CD4-positive, alpha-beta T cell treated with Interferon alpha-2 for 1 hour (primary cell): ENCODE measurements at places on chromosomes 5 and 9.

- peak; percentile 51 for DNase-seq
Observed at GRCh38 chr5:179827680-179828079, 7.0 kb downstream of the SQSTM1 start.

GRCh38 chr9:14153310-14153720, 160.6 kb downstream of the NFIB start:
- no peak for DNase-seq

DNA sequence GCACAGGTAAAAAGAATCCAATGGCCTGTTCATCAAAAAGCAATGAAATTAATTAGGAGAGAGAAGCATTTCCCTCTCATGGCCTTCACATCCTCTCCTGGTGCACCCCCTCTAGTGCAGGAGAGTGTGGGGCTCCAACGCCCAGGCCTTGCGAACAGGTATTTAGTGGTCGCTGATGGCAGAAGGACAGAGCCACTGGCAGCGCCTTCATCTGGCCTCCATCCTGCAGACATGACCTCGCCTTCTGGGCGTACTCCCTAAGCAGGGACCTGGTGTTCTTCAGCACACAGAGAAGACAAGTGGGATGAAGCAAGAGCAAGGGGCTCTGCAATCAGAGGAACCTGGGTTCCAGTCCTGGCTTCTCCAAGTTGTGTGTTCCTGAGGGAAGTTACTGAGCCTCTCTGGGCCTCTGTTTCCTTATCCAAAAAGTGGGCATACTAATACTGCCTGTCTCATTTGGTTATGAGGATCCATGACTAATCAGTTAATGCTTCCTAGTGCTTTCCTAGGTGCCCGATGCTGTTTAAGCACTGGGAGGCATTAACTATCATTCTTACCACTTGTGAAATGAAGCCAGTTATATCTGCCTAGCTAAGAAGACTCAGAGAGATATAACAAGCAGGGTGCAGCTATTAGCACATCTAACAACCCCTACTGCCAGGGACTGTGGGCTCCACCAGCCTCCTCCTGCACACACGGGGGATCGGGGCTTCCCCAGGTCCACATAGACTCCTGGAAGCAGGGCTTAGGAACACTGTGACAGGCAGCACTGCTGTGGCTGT, 77.3 kb downstream of the SEMA4D start:
- DNase-seq, result no peak

- DNase-seq, result no peak
Observed at GRCh38 chr9:26296910-26297572, 595.6 kb downstream of the CAAP1 start.

GRCh38 chr5:177103523-177104253, 17.0 kb downstream of the FGFR4 start:
- no peak for DNase-seq

- no peak for DNase-seq
Observed at GRCh38 chr5:126438868-126439267, 15.7 kb downstream of the GRAMD2B start.

DNA sequence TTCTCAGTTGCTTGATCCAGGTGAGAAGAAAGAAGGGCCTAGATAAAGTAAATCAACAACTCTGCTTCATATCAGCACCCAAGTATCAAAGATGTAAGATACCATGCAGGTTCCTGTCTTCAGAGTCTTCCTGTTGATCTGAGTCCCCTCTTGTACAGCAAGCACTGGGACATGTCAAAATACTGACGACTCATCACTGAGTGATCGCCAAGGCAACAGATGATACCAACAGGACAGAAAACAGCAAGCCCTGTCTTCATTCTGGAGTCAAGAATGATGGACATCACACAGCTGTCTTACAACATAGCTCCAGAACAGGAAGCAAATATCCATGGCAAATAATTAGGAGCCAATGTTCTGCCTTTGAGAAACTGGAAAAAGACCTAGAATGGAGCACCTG, 83.7 kb downstream of the TARS1 start:
- no peak for DNase-seq

DNA sequence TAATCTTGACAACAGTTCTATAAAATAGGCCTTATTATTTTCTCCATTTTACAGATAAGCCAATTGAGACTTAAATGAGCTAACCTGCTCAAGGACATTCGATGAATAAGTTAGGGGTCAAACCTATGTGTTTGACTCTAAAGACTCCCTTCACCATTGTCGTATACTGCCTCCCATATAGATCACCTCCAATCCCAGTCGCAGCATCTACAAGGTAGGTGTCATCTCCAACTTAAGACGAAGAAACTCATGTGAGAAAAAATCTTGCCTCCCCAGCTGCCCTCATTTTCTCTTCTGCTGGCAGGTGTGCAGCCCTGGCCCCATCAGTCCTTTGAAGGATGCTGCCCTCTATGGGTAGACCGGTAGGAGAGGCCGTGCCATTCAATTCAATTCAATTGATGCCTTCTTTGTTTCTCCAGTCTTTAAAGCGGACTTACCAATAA, 75.2 kb upstream of the SMARCA2 start:
- DNase-seq, result peak; percentile 50
